T-cell (primary cell): ENCODE measurements at places on chromosomes 1 and 21. TPM values are rescaled to one million over a fixed set of nuclear protein-coding genes. Genes with fewer than 3 reads are reported as not detected.

DNA sequence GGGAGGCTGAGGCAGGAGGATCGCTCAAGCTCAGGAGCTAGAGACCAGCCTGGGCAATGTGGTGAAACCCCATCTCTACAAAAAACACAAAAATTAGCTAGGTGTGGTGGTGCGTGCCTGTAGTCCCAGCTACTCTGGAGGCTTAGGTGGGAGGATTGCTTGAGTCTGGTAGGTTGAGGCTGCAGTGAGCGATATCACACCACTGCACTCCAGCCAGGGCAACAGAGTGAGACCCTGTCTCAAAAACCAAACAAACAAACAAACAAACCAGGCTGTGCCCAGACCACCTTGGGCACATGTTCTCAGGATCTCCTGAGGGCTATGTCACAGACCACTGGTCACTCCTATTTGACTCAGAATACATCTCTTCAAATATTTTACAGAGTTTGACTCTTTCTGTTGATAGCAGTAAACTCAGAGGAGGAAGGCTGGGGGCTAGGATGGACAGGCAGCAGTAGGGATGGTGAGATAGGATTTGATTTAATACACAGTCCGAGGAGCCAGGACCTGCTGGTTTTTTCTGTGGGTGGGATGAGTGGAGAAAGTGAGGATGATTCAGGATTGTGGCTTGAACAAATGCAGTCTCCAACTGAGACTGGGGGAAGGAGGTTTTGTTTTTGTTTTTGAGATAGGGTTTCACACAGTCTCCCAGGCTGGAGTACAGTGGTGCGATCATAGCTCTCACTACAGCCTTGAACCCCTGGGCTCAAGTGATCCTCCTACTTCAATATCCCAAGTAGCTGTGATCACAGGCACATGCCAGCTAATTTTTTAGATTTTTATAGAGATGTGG is 46.5 kb downstream of the OLFML3 start:
- H3K27me3 ChIP-seq, result no peaks in the 10 kb centered on the region
- no peak overlapping the region for H3K4me3 ChIP-seq
- no peaks in the 10 kb centered on the region for H3K4me1 ChIP-seq
- H3K27ac ChIP-seq, result no peak overlapping the region
- no peak for DNase-seq

GRCh38 chr21:17858747-17859146 is 39.6 kb upstream of the C21orf91 start:
- H3K27me3 ChIP-seq, result no peaks in the 10 kb centered on the region
- no peak for DNase-seq
- no peaks in the 10 kb centered on the region for H3K36me3 ChIP-seq
- H3K4me1 ChIP-seq, result no peaks in the 10 kb centered on the region
- no peak overlapping the region for H3K27ac ChIP-seq
- H3K4me3 ChIP-seq, result no peak overlapping the region

DNA sequence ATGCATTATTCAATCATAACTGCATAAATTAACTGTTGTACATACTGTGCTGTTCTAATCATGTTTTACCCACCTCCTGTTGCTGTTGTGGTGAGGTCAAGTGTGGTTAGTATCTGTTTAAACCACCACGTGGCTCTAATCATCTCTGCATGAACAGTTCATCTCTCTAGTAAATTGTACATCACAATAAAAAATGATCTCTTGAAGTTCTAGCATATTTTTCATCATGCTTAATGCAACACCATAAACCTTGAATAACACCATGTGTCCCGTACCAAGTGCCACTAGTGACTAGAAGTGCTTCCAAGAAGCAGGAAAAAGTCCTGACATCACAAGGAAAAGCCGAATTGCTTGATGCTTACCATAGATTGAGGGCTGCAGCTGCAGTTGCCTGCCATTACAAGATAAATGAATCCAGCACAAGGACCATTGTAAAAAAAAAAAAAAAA is 51.7 kb downstream of the SNRPE start:
- no peaks in the 10 kb centered on the region for H3K4me1 ChIP-seq
- no peak overlapping the region for H3K4me3 ChIP-seq
- no peaks in the 10 kb centered on the region for H3K36me3 ChIP-seq

- H3K4me1 ChIP-seq, result no peaks in the 10 kb centered on the region
- no peaks in the 10 kb centered on the region for H3K36me3 ChIP-seq
- no peak overlapping the region for H3K27ac ChIP-seq
- H3K4me3 ChIP-seq, result no peak overlapping the region
Measured at GRCh38 chr1:245704341-245704740, 549.6 kb downstream of the KIF26B start.

GRCh38 chr1:27203946-27204345 is 30.5 kb upstream of the WDTC1 start:
- no peaks in the 10 kb centered on the region for H3K4me1 ChIP-seq
- no peak for DNase-seq
- no peak overlapping the region for H3K4me3 ChIP-seq

GRCh38 chr1:33263890-33264504 is 7.7 kb downstream of the ZNF362 start:
- H3K4me1 ChIP-seq, result peaks cover 7% of the 10 kb centered on the region
- no peak overlapping the region for H3K4me3 ChIP-seq
- H3K27ac ChIP-seq, result no peak overlapping the region
- DNase-seq, result no peak
- H3K27me3 ChIP-seq, result no peaks in the 10 kb centered on the region
- no peaks in the 10 kb centered on the region for H3K36me3 ChIP-seq

DNA sequence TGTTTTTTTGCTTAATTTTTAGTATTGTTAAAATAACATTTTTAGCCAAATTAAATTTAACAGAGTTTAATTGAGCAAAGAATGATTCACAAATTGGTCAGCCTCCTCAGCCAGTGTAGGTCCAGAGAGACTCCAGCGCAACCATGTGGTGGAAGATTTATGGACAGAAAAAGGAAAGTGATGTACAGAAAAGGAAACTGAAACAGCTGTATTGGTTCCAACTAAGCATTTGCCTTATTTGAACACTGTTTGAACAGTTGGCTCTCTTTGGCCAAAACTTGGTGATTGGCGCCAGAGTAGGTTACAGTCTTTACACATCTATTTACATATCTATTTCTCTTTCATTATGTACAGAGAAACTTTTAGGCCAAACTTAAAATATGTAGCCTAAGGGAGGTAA is 19.4 kb downstream of the RPS6KC1 start:
- DNase-seq, result no peak
- H3K27me3 ChIP-seq, result no peaks in the 10 kb centered on the region
- no peak overlapping the region for H3K27ac ChIP-seq
- H3K4me3 ChIP-seq, result no peak overlapping the region
- H3K36me3 ChIP-seq, result no peaks in the 10 kb centered on the region

The NCF2 gene
- 4.0 TPM for total RNA-seq

The TMEM222 gene
- 48.8 TPM for total RNA-seq

The C1orf56 gene
- total RNA-seq, result 4.8 TPM

The VWA5B1 gene
- total RNA-seq, result 0.18 TPM
